Stimulated activated CD4-positive, alpha-beta T cell treated with anti-CD3 and anti-CD28 coated beads, Interleukin-1b, Interleukin-23, amount 100 ng/mL, for 24 hours (primary cell): ENCODE measurements at places on chromosomes 5 and 9.

- no peak for DNase-seq
These were observed 65.9 kb downstream of the DEPDC1B start for GRCh38 chr5:60634051-60634450.

DNA sequence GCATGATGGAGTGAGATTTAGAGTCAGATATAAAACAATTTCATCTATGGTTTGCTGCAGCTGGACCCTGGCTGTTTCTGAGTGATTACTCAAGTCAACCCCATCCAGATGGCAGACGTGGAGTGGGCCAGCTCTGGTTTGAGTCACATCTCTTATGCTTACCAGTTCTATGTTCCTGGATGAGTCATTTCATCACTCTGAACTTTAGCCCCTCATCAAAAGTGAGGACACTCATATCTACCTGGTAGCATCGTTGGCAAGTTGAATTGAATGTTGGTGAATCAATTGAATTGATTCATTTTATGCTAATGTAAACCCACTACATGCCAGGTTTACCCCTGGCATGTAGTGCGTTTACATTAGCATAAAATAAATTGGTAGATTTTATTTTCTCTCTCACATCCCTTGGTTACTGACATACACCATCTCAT is 176.4 kb downstream of the FGF18 start:
- no peak for DNase-seq

GRCh38 chr5:42168091-42168670 is 243.1 kb downstream of the FBXO4 start:
- no peak for DNase-seq

DNA sequence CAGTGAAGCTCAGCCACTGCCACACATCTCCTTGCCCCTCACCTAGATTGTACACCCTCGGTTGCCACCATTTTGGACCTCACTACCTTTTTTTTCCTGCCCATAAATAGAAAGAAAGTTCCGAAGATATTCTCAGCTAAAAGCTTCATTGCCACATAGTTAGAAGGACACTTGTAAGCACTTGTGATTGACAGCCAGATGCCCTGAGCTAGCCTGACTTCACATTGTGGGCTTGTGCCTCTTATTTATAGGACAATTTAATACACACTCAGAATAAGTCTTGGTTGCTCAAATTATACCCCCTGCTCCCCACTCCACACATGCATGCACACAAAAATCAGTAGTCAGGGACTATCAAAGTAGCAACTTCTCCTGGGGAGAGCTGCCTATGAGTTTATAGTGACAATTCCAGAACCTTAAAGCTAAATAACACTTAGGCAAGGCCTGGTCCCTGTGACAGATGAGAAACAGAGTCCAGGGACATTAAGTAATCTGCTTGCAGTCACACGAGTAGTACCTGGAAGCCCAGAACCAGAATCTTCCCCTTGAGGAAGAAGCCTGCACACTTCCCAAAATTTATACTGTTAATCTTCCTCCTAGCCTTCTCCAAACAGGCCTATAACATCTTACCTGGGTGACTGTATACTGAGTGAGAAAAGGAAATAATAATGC is 184.8 kb downstream of the BRINP1 start:
- DNase-seq, result no peak

- DNase-seq, result no peak
These were observed 85.1 kb upstream of the GRHPR start for GRCh38 chr9:37337301-37337890.
